HT1080 (cell line): ENCODE measurements at places on chromosomes 13 and 19. TPM values are rescaled to one million over a fixed set of nuclear protein-coding genes. Genes with fewer than 3 reads are reported as not detected.

Gene UBE2L5
- total RNA-seq = 0.08 TPM in 1 of 2 replicates, not detected in the other

Gene SIGLEC11
- total RNA-seq = not detected in 2 replicates

- DNase-seq = no peak
Measured at GRCh38 chr13:30292325-30292724, 15.0 kb downstream of the KATNAL1 start.

Gene ZNF763
- total RNA-seq = not detected in 2 replicates

GRCh38 chr13:40306817-40307216 is 359.6 kb downstream of the FOXO1 start:
- peak; percentile 23 for DNase-seq

DNA sequence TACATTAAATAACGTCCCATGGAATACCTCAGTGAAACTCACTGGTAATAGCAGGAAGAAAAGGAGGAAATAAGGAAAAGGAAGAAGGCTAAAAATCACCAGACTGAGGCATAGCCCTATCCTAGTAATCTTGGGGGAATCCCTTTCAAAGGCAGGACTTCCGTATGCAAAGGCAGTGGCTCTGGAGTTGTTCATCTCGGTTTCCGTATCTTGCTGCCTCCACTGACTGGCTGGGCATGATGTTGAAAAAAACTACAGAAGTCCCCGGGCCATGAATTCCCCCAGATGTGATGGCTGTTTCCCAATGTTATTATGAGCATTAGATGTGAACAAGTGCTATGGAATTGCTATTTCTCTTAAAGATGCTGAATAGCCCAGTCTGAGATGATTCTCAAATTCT is 5.5 kb downstream of the FPR2 start:
- no peak for DNase-seq

GRCh38 chr13:54078271-54078870 is 1049.8 kb downstream of the OLFM4 start:
- DNase-seq = no peak

DNA sequence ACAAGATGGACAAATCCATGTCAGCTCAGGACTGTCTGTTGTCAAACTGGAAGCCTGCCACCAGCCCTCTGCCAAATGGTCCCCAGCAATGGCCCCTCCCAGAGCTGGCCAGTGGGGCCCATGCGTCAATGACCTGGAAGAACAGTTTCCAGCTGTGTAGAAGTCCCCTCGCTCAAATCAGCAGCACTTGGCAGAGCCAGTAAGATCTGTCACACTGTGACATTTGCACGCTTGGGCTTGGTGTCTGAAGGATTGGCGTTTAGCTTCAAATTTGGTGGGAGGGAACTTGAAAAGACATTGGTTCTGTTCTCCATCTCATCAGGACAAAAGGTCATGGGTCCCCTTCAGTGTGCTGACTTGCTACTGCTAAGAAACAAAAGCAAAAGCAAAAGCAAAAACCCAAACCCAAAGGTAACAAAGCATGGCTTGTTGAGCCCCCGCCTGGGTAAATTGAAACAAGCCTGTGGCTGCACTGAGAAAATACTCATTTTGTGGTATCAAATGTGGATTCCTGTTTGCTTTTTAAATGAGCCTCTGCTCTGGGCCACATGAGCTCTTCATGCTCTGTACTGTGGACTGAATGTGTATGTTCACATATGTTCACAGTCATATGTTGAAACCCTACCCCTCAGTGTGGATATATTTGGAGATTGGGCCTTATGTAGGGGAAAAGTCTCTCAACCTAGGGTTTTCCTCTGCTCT is 253.6 kb upstream of the MAB21L1 start:
- no peak for DNase-seq

GRCh38 chr13:100182900-100183490 is 94.1 kb downstream of the PCCA start:
- no peak for DNase-seq

DNA sequence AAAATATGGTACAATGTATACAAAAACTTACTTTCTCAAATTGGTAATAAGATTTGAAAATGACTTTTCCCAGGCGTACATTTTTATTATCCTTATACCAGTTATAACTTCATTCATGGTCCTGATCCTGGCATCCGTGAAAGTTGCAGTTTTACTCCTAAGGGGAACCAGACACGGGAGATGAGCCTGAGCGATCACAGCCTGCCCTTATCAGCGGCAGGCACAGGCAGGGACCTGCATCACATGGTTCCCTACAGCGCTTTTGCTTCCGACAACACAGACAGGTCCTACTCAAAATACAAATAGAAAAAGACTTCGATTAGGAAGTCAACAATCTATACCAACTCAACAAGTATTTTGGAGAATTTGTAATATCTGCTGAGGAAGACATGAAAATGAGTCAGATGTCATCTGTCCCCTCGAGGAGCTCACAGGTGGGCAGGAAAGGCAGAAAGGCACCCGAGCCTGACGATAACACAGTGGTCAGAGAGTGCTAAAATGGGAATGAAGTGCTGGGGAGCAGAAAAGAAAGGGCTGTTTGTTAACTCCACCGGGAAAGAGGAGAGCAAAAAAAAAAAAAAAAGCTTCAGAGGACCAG is 93.4 kb downstream of the ABCC4 start:
- no peak for DNase-seq

DNA sequence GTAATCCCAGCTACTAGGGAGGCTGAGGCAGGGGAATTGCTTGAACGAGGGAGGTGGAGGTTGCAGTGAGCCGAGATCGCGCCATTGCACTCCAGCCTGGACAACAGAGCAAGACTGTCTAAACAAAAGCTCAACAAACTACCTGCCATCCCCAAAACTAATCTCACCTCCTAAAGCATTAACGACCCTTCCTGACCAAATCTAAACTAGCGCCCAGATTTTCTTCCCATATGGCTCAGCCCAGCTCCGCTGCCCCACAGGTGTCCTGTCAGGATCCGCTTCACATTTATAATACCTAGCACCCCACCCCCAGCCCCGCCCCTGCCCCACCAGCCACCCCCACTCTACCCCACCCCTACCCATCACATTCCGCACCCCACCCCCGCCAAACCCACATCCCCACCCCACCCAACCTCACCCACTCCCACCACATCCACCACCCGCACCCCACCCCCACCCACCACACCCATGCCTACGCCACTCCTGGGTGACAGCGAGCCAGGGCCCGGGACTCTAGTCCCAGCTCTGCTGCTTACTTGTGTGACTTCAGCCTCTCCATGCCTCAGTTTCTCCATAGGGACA is 599 bp downstream of the C19orf12 start:
- DNase-seq = no peak

DNA sequence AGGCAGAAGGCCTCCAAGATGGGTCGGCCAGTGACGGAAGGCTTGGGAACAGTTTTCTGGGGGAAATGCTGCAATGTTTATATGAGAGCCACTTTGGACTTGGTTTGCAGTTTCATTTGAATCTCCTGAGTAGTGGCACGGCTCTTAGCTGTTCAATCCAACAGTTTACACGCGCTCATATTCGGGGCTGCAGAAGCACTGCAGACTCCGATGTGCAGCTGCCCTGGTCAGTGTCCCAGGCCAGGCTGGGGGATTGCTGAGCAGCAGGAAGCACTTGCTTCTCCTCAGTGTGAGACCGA is 31.7 kb downstream of the CEBPG start:
- no peak for DNase-seq

Gene CNOT3
- total RNA-seq = 20.4 and 30.3 TPM in 2 replicates

DNA sequence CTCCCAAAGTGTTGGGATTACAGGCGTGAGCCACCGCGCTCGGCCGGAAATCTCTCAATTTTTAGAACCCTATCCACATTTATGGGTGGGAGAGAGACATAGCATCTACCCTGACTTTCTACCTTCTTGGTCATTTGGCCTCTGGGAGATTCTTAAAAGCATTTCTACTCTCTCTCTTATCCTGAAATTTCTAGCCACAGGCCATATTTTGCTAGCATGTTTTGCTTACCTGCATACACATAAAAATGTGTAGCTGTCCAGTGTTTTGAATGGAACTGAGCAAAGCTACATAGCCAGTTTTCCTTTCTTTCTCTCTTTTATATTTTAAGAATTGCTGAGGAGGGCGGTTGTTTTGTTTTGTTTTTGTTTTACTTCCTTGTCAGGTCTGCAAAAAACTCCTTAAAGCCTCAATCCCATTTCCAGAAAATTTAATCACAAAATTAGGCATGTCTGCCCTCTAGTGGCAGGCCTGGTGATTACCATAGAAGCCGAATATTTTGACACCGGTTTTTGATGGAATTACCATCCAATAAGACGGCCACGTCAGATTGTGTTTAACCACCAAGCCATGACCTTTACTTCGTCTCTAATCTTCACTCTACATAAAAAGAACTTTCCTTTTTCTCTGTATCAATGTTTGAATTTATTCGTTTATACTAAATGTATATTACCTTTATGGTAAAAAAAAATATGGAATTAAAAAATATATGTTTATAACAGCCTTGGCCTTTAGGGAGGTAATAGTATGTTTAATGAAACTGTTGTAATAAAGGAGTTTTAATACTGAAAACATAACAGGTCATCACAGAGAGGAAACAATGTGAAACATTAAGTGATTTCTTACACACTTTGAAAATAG is 34.4 kb upstream of the OXGR1 start:
- DNase-seq = peak; percentile 68

- DNase-seq = peak; percentile 86
Measured at GRCh38 chr19:13169769-13170168, 19.6 kb downstream of the IER2 start.

- no peak for DNase-seq
Measured at GRCh38 chr19:13613447-13613846, 107.2 kb upstream of the CACNA1A start.

DNA sequence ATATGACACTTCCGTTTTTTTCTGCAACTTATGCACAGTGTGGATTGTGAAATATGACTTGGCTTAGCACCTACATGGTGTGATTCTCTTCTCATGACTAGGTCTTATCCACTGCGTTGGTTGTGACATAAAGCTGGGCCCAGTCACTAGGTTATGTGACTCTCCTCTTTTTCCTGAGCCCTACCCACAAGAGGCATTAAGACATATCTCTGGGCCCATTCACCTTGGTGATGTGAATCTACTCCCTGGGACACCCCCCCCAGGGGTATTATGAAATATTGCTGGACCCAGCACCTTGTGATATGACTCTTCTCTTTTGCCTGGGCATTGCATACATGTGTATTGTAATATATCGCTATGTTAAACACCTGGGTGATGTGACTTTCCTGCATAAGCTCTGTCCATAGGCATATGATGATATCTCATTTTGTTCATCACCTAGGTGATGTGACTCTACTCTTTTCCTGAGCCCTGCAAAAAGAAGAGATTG is 85.8 kb upstream of the ZNF43 start:
- no peak for DNase-seq

DNA sequence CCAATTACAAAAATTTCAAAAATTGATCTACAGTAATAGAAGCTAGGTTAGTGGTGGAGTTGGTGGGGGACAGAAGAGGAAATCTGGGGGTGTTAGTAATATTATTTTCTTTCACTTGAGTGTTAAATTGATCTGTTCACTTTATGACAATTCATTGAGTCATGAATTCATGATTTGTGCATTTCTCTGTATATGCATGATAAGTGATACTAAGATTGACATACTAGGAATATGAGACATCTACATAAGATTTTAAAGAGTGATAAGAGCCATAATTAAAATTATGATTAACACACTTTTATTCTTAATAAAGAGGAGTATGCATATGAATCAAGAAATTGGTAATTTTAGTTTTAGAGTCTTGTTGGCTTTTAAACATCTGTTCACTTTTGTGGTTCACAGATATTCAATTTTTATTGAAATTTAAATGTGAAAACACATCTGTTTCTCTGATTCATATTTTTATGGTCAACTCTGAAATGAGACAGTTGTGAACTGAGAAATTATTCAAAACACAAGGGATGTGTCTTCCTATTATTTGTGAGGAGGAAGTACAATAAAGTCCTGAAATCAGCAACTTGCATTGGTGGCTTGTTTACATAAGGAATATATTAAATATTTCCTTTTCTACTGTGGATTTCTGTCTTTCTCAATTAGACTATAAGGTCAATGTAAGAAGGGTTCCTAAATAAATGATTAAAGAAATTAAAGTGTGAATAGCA is 196.5 kb downstream of the ITGBL1 start:
- no peak for DNase-seq

Gene SIGLECL1
- total RNA-seq = not detected in 2 replicates

GRCh38 chr19:14425696-14426138 is 6.6 kb upstream of the DDX39A start:
- no peak for DNase-seq

- DNase-seq = no peak
Measured at GRCh38 chr13:66971004-66971403, 259.1 kb downstream of the PCDH9 start.

GRCh38 chr13:64413529-64413928 is 2816.6 kb downstream of the PCDH9 start:
- no peak for DNase-seq

GRCh38 chr19:19160461-19161035 is 9.5 kb downstream of the MEF2B start:
- DNase-seq = no peak

Gene C19orf33
- 51.9 and 85.9 TPM in 2 replicates for total RNA-seq

GRCh38 chr13:98447881-98448641 is 128.8 kb downstream of the STK24 start:
- DNase-seq = no peak

GRCh38 chr19:50480281-50481111 is 3.8 kb upstream of the GARIN5A start:
- no peak for DNase-seq

DNA sequence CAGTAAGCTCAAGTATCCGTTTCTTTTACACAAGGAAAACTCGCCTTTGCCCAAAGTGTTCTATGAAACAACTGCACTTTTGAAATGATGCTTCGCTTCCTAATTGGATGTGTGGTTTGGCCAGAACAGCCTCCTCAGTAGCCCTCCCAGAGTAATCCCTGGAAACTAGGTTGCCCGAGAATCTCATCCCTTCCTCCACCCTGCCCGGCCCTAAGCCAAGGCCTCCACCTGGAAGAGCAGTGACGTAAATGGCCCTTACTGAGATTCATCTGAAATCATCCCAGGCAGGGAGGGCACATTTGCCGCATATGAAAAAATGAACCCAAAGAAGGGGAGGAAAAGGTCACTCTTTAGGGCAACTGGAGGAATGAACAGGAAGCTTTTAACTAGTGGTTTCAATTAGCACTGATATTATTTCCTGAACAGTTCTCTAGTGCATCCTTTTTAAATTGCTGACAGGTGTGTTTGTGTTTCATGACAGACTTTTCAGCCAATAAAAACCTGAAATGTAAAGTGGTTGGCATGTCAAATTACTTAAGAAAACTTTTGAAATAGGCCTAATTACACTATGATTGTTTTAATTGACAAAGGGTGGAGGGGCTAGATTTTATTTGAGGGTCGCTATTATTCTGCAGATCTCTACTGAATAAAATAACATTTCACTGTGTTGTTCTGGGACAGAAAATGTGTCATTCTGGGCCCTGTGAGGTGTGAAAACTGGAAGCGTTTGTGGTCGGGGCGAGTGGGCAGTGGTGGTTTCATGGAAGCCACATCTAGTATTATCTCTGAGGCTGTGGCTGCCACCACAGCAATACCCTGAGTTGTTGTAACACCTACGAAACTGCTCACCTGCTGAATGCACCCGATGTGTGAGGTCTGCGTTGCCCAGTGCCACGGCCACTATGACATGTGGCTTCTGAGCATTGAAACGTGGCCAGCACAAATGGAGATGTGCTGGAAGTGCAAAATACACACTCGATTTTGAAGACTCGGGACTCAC is 112.1 kb downstream of the ZIC5 start:
- DNase-seq = no peak
